COR-L47 (cell line): ENCODE measurements at places on chromosomes 1 and 21.

GRCh38 chr1:193013005-193013404, 46.2 kb downstream of the UCHL5 start:
- no peak for DNase-seq

DNA sequence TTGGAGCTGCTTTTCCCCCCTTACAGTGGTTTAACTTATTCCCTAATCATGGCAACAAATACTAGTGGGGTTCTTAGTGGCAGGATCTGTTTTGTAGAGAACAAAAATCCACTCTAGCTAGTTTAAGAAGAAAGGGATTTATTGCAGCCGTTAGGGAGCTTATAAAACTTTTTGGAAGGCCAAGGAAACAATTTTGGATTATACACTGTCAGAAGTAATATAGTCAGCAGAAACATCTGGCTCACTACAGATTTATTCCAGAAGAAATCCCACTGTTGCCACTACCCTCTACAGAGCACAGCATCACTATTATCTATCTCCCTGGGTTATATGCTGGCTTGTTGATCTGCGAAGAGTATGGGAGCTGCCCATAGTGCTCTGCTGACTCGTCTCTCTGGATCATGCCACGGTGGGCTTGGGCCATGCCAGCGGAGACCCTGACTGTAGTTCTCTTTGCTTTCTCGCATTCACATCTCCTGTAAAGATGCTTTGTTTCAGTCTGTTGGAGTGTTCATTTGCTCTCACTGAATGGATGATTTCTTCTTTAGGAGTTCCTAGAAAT, 107.5 kb downstream of the ODF2L start:
- DNase-seq: no peak

DNA sequence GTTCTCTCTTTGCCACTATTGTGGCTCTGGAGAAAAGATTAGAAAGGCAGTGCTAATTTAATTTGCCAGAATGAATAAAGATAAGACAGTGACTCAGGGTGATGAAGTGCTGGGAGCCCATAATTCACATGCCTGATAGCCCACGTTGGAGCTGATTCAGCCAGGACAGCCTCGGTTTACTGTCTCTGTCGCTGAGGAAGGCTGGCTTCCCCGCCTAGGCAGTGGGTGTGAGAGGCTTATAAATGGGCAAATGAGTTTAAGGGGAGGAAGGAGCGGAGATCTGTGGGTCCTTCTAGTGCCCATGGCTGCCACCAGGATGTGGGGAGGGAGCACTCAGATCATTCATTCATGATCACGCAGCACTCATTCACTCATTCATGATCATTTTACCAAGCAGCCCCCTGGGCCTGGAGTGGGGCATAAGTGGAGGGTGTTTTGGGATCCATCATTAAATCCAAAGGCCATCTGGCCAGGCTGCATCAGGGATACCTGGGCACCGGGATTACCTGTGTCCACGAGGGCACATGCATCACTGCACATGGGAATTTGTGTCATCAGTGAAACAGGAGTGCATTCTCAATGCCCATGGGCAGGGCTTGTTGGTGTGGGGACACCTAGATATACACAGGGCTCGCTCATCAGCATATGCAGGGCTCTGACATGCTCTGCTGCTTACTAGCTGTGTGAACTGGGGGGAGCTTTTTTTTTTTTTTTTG, 315.4 kb downstream of the MATN1 start:
- DNase-seq: no peak

GRCh38 chr1:203573730-203574129, 52.9 kb upstream of the ATP2B4 start:
- DNase-seq: no peak

DNA sequence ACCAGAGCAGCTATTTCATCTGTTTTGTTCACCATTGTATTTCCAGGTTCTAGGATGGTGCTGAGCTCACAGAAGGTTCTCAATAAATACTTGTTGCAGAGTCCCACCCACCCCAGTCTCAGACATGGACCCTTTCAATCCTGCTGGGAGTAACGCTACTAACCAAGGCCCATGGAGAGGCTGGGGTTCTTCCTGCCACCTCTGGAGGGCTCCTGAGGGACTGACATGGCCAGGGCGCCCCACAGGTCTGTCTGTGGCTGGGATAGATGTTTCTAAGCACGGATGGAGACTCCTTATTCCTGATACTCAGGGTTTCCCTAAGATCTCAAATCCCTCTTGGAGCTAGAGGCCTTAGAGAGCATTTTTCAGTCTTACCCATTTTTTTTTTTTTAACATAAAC, 87.4 kb downstream of the EPHB2 start:
- DNase-seq: no peak

DNA sequence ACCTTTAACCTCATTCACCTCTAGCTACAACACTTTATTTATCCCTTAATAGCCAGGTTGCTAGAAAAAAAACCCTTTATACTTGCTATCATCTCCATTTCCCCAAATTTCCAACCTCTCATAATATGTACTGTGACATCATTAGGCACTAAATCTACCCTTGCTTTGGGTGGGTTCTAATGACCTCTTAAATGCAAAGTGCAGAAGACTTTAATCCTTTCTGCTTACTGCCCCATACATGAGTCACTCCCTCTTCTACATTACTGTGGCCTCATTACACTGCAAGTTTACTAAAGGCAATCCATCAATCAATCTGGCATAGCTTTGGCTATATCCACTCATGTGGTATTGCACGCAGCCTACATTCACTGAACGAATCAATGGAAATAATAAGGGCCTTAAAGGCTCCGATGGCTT, 353.3 kb downstream of the SMYD3 start:
- no peak for DNase-seq

DNA sequence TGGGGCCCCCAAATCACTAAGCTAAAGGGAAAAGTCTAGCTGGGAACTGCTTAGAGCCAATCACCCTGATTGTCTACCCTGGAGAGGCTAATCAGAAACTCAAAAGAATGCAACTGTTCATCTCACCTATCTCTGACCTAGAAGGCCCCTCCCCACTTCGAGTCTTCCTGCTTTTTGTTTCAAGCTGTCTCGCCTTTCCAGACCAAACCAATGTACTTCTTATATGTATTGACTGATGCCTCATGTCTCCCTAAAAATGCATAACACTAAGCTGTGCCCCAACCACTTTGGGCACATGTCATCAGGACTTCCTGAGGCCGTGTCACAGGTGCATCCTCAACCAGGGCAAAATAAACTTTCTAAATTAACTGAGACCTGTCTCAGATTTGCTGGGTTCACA, 209.5 kb downstream of the APP start:
- no peak for DNase-seq

- no peak for DNase-seq
Measured at GRCh38 chr1:6207075-6207885, 1.4 kb downstream of the RNF207 start.

DNA sequence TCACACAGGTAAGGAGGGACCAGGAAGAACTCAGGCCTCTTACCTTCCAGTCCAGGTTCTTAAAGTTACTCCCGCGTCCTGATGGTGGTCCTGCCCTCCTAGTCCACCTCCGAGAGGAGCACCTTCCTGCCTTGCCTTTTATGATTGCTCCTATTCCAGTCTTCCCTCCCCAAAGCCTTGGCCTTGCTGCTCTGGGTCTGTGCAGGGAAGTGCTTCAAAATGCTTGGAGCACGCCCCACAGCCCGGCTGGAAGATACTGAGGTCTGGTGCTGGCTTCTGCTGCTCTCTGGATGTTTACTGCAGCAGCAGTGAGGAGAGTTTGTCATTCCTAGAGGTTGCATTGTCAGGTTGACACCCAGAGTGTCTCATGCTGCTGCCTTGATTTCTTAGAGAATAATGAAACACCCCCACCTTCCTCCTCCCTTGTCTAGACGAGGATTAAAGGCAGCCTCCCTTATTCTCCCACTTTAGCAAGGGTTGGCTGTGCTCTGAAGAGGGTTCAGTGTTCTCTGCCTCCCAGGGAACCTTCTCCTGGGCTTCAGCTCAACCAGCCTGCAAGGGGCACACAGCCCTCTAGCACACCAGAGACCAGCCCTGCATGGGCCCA, 142.2 kb upstream of the CACNA1E start:
- no peak for DNase-seq

DNA sequence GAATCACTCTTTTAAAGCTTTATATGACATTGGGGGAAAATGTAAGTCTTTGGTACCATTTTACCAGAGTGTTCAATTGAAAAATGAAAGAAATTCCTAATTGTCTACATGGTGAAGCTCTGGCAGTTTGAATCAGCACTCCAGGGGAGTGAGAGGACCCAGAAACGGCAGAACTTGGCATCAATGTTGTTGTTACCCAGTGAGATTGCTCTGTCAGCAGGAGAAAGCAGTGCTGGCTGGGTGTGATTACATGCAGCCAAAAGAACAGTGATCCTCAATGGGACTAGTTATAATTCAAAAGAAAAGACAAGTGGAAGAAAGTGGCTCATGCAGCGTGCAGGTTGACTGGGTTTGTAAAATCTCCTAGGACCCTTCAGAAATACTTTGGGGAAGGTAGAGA, 206.4 kb downstream of the PTPRC start:
- no peak for DNase-seq

GRCh38 chr1:2906620-2907019, 105.1 kb upstream of the TTC34 start:
- DNase-seq: no peak
